Iris pigment epithelial cell (primary cell): ENCODE measurements at places on chromosomes 6 and 20.
A peak's percentile ranks its signal among the peaks of the same experiment; 100 is the strongest.

- DNase-seq: no peak
Measured at GRCh38 chr6:167552961-167553735, 228.3 kb downstream of the TTLL2 start.

DNA sequence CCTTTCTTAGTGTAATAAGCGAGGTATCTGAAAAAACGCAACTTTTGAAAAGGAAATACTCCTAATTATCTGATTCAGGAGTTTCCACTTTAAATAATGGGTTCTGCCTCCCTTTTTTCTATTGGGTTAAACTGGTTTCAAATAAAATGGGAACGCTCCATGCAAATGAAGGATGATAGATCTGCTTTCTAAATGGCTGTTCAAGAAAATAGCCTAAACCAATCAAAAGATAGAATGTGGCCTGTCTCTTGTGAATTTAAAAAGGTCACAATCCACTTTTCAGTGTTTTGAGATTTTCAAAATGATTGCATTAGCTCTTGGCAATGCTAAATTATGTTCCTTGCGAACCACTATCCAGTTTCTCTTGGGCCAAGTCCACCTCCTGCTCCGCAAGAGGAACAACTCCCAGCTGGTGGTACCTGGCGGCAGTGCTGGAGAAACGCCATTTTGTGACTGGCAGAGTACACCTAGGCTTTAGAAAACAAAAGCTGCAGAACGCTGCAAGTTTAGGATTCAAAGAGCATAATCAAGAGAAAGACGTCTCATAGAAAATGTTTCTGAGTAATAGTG is 56.7 kb downstream of the TRIM38 start:
- no peak for DNase-seq

DNA sequence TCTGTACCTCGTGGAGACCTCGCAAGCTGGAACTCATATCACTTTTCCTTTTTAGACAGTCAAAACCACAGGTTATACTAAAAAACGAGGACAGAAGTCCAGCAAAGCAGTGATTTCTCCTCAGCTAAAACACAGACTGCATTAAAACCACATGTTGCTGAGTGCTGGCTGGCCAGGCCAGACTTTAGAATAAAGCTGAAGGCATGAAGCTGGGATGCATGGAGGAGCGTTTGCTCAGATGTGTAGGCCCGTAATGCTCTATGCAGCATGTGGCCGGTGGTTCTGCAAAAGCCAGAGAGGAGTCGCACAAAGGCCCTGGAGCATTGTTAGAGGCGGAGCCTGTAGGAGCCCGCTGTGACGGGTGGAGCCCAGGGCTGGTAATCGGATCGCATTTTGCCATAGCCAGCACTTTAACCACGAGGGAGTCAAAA is 83.6 kb downstream of the SMOC2 start:
- DNase-seq: no peak

DNA sequence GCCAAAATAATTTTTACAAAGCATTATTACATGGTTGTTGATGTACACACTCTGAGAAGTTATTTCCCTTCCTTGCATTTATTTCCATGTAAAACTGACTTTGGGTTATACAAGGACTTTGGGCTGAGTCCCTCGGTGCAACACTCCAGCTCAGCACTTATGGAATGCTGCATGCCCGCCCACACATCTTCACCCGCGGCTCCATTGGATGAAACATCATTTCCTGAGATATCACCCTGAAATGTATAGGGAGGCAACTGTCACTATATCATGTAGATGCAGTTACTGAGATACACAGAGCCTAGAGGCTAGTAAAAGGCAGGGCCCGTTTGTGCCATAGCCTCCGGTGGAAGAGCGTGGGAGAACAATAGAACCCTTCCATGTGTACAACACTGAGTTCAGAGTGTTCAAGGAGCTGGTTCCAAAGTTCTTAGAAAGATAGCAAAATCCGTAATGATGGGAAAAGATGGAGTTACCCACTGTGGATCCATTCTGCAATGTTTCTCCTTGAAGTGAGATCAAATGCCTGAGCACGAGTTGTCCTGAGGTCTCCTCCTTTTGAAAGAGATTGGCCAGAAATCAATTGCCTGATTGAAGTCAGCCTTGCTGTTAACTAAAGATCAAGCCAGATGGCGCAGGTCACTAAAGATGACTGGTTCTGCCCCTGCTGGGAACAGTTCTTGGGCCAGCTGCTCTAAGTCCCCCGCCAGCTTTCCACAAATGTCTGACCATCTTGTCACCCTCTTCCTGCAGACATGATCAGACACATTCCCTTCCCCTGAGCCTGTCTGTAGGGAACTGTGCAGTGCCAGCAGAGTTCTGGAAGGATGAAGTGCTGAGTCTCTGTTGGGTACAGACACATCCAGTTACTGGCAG is 100.9 kb upstream of the IYD start:
- peak; percentile 80 for DNase-seq

DNA sequence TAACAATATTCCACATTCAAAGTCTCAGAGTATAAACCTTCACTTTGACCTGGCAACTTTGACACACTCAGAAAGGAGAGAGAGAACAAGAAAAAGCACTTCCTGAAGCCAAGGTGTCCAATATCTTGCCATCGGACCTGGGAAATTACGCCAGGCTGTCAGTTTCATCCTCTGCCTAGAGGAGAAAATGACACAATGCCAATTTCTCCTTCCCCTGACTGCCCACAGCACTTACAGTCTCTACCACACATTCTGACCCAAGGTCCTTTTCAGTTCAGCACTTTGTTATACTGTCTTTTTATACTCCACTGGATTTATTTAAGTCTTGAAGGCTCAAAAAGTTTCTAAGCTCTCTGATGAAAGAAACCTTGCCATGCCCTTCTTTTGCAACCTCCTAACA is 250.4 kb downstream of the GMPR start:
- DNase-seq: no peak

GRCh38 chr20:4683261-4683660 is 38.4 kb upstream of the PRND start:
- DNase-seq: no peak

DNA sequence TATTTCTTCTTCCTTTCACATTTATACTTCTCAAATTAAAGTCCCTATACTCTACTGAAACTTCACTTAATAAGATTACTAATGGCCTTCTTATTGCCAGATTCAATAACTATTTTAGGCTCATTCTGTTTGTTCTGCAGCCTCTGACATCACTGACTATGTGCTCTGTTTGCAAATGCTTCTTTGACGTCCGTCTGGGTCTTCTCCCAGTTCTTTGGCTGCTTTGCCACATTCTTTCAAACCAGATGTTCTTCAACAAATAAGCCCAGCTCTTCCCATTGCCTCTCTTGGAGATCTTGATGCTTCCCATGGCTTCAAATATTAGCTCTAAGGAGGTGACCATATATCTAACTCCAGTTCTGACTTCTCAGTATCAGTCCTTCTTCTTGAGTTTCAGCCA is 117.4 kb downstream of the BTBD9 start:
- DNase-seq: peak; percentile 60

DNA sequence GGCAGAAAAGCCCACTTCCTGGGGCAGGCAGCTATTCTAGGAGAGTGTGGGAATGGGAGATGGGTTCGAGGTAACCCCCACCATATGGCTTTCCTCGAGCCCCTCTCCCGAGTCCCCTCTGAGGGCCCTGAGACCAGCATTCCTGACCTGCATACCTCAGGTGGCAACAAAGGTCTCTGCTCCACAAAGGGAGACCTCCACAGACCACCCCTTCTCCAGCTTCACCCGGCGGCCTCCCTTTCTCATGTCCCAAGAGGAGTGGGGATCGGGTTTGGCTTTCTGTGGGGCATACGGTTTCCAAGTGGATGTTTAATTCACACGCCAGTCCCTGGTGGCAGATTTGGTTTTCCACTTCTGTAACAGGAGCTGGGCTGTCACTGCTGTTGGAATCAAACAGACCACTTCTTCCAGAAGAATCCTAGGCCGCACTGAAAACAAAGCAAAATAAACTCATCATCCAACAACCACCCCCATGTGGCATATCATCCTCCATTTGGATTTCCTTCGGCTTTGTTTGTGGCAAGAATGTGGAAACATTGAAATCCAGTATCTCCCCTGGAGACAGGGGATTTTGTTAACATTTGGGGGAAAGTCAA is 83.2 kb downstream of the DLL1 start:
- no peak for DNase-seq

DNA sequence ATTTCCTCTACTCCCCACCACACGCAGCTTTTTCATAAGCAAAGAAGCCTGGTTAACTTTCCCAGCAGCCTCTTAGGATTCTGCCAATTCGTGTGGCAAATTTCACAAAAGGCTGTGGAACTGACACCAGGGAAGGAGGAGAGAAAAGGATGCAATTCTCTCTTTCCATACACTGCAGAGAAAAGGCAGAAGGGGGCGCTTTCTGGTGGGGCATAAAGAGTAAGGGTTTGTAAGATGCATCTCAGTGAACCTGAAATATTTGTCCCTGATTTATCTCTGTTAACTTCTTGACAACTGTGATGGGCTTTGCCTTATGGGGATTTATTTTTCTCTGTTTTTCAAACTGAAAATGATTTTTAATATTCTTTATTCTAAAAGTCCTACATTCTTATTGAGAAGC is 45.5 kb upstream of the GLP1R start:
- no peak for DNase-seq

- DNase-seq: no peak
Measured at GRCh38 chr20:61657721-61658377, 405.8 kb downstream of the CDH4 start.

DNA sequence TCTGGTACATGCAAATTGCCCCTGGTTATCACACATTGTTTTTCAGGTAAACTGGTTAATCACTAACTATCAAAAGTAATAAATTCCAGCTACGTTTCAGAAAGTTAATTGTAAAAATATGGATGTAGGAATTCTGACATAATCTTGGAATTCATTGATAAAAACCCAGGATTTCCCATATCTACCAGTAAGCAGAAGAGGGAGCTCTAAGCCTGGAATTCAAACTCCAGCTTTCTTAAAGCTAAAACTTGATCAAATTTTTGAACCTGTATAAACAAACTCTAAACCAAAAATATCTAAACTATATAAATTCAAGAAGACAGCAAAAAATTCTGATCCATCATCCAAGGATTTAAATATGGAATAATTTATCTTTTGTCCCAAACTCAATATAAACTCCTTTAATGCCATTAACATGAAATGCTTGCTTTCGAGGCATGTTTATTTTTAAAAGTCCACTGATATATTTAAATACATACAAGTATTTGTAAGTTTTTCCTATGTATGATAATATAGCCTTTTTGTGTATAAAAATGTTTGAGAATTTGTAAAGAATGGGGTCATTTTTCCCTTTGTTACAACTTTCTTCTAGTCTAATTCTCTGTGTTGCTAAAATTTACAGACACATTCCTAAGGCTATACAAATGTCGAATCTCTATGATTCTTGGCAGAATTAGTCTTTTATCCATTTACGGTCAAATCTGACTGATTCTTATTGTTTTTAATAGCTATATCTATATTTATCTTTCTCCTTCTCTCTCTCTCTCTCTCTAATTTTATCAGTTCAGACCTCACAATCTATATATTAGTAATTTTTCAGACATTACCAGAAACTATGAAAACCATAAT is 91.4 kb upstream of the RNF217 start:
- peak; percentile 54 for DNase-seq

DNA sequence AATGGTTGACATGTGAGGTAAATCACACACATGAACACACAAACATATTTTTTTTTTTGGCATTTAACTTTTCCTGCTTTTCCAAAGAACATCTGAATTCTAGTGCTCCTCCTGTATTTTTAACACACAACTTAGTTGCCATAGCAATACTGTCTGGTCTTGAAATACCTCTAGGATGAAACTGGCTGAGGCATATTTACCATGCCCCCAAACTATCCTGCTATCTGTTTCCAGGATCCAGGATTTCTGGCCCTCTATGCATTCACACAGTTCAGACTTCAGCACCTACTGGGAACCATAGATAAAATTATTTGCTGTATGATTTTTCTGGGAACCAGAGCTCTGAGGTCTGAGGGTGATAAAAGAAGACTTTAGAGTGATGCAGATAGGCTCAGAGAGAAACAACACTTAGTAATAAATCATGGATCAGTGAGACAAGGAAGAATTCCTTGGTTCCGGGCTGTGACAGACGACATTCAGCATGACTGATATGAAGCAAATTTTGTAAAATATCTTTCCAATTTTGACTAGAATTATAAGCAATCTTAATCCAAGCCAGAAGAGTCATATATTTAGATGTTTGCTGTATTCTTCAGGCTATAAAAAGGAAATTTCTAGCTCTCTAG is 359.7 kb downstream of the BTBD9 start:
- DNase-seq: no peak

DNA sequence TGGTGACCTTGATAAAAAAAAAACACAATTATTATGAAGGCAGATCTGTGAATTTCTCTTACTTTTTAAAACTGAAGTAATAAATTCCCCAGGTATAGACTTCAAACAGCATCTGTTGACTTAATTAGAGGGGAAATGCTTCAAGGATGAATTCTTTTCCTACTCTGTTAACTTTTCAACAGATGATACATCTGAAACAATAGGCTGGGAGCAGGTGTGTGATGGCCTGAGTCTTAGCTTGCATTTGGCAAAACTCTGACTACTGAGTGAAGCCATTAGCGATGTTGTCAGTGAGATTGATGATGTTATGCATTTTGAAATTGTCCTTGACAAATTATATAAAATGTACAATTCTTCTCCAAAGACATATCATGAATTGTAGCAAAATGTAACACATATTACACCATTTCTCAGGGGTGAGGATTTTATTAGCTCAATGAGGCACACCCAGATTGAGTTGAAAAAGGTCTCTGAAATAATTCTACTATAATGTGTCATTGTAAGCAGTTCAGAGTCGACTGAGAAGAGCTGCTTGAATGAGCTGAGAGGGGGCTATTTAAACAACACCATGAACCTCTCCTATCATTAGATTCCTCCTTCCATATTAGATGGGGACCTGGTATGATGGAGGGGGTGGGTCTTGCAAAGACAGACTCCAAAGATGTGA is 39.6 kb upstream of the OGFRL1 start:
- no peak for DNase-seq

DNA sequence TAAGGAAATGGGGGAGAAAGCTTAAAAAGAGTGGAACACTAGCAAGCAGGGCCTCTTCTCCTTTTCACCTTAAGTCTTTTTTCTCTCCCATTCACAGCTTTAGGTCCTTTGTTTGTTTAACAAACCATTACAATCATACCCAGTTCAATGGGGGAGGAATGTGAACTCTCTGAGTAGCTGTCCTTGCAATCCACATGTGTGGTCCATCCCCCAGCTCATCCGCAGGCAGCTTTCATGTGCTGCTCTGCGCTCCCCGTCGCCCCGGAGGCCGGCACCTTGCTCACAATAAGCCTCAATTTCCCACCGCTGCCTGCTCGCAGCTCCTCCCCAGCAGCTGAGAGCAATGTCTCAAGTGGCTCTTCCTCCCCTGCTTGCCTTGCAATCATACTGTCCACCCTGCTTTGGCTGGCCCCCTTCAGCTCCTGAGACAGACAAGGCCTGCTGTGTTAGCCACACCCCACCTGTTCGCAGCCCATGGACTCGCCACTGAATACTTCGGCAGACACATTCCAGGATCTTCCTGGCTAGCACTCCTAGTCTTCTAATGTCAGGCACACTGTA is 49.1 kb downstream of the PLAGL1 start:
- DNase-seq: no peak

GRCh38 chr6:22306741-22307466 is 10.1 kb upstream of the PRL start:
- DNase-seq: no peak
